NCI-H1092 (cell line): ENCODE measurements at places on chromosomes 5 and 9.

GRCh38 chr9:37984672-37985611 is 81.0 kb upstream of the SLC25A51 start:
- peak; percentile 60 for DNase-seq

GRCh38 chr5:157827423-157827822 is 31.5 kb downstream of the CLINT1 start:
- DNase-seq, result no peak

- no peak for DNase-seq
Measured at GRCh38 chr5:22908586-22908985, 55.4 kb upstream of the CDH12 start.

DNA sequence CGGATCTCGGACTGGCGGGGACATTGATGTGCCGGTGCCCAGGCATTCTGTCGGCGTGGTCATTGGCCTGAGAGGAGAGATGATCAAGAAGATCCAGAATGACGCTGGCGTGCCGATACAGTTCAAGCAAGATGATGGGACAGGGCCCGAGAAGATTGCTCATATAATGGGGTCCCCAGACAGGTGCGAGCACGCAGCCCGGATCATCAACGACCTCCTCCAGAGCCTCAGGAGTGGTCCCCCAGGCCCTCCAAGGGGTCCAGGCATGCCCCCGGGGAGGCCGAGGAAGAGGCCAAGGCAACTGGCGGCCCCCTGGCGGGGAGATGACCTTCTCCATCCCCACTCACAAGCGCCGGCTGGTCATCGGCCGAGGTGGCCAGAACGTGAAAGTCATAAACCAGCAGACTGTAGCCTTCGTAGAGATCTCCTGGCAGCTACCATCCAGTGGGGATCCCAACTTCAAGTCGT is 106.5 kb upstream of the MTAP start:
- no peak for DNase-seq

GRCh38 chr5:38724301-38725030 is 121.3 kb upstream of the OSMR start:
- no peak for DNase-seq

GRCh38 chr9:122055701-122056100 is 37.4 kb downstream of the TTLL11 start:
- no peak for DNase-seq

DNA sequence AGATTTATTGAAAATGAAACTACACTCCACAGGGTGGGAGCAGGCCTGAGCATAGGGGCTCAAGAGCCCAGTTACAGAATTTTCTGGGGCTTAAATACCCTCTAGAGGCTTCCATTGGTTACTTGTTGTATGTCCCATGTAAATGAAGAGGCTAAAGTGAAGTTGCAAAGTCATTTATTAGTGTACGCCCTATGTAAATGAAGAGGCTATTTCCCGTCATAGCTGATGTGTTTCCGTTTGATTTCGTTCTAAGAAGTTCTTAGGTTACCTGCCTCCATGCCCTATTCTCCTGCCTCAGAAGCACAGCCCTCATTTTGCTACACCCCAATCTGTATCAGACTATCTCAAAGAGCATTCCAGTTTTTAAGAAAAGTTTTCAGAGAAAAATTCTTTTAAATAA is 107.0 kb upstream of the SLC12A2 start:
- DNase-seq, result no peak

DNA sequence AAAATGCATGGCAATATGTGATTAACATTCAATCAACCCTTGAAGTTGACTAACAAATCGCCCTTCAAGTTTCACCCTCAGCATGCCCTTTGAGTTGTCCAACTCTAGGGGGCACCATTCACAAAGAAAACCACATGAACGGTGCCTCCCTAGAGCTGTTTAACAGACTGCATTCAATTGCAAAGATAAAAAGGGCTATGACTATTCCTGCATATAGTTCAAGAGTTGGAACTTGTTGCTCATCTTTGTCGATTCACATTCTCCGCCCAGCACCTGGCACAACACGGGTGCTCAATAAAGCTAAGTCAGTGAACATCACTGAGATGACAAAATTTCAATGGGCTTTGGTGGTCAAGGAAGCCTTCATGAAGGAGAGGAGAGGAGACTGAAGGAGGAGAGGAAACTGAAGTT is 69.6 kb upstream of the SLC30A5 start:
- no peak for DNase-seq

DNA sequence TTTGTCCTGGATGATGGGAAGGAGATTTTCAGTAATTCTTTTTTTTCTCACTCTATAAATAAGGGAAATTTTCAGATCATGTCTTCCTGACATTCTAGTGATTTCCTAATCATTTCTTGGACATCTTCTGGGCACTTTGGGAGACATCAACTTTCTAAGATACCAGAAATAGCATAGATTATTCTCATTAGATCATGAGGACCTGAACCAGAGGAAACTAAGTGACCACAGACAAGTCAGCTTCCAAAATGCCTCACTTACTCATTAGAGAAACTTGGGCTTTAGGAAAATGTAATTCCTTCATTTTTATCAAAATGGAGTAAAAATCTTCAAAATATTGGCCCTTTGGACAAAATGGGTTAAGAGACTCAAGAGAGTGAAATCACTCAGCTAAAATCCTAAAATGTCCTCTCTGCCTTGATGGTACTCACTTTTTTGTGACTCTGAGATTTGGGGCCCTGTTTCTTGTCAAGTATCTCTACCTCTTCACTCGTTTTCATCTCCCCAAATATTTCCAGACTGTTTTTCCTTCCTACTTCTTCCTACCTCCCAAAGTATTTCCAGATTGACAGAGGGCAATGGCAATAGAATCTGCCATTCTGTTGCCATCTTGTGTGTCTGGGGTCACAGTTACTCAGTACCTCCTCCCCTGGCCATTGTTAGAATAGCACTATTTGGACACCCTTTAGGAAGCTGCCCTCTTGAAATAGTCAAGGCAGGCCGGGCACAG is 194.5 kb downstream of the NR3C1 start:
- DNase-seq, result no peak

GRCh38 chr5:102627315-102627714 is 127.8 kb upstream of the PAM start:
- no peak for DNase-seq

DNA sequence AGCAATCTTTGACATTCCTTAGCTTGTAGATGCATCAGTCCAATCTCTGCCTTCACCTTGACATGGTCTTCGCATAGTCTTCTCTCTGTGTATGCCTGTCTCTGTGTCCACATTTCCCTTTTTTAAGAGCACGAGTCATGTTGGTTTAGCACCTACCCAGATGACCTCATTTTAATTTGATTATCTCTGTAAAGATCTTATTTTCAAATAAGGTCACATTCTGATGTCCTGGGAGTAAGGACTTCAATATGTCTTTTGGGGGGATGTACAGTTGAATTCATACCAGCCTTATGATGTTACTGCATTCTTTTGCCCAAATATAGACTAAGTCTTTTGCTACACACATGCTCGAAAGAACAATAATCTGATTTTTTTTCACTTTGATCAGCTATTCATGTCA is 6.9 kb downstream of the KCTD16 start:
- DNase-seq, result no peak

- no peak for DNase-seq
Measured at GRCh38 chr5:60455589-60455988, 244.4 kb downstream of the DEPDC1B start.

GRCh38 chr5:168881427-168882149 is 302.4 kb upstream of the PANK3 start:
- DNase-seq, result no peak
